Activated CD8-positive, alpha-beta T cell treated with anti-CD3 and anti-CD28 coated beads, Interleukin-2, amount 10 ng/mL, durations not matched to agents 7 days and 5 days (primary cell): ENCODE measurements at places on chromosomes 11 and 22. TPM values are rescaled to one million over a fixed set of nuclear protein-coding genes. Genes with fewer than 3 reads are reported as not detected.
A peak's percentile ranks its signal among the peaks of the same experiment; 100 is the strongest.

Gene LDLRAD3
- 0.21 TPM for total RNA-seq

Gene CARD18
- not detected for total RNA-seq

Gene MUC2
- total RNA-seq, result not detected

Gene OR8G5
- total RNA-seq, result not detected

Gene ADAMTS15
- 0.05 TPM for total RNA-seq

Gene DEFB131B
- total RNA-seq, result not detected

Gene DRD4
- 0.76 TPM for total RNA-seq

DNA sequence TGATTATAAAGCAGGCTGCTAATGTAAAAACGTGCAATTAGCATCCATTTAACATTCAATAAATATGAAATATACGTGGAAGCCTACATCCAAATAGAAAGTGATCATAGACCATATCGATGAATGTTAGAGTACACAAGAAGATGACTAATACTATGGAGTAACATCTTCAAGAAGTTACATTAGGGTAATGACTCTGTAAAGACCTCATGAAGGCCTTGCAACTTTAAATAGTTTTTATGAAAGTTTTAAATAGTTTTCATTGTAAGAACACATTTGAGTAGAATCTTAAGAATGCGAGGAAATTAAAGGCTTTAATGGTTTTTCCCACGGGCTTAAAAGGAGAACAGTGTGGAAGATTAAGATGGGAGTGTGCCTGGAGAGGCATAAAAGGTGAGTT lies 1.4 kb downstream of the TRIM34 start:
- H3K27ac ChIP-seq, result peak overlapping the region; percentile 92
- H3K4me3 ChIP-seq, result peak overlapping the region; percentile 86
- H3K36me3 ChIP-seq, result peaks cover 25% of the 10 kb centered on the region
- DNase-seq, result no peak

DNA sequence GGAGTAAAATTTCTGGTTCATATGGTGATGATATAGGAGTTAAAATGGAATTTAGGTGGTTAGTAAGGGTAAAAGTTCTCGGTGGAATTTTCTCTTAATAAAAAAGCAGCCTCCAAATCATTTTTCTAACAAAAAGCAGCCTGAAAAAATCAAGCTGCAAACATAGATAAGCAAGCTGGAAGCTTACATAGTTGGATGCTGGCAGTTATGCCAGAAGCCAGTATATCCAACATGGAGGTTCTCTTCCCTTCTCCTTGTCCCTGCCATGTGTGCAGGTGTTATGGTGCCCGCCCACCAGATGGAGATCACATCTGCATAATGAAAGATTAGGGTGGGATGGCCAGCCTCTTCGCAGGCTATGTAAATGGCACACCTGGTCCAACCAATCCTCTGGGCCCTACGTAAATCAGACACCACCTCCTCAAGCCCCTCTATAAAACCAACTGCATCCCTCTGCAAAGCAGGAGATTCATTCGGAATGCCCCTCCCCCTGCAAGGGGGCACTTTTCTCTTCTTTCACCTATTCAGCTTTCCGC lies 22.4 kb downstream of the PIWIL3 start:
- H3K27ac ChIP-seq, result no peak overlapping the region
- H3K4me1 ChIP-seq, result no peaks in the 10 kb centered on the region
- H3K36me3 ChIP-seq, result no peaks in the 10 kb centered on the region
- no peak for DNase-seq
- peaks cover 34% of the 10 kb centered on the region for H3K27me3 ChIP-seq
- H3K4me3 ChIP-seq, result no peak overlapping the region

GRCh38 chr22:20298803-20299745 lies 20.8 kb downstream of the DGCR6L start:
- no peak overlapping the region for H3K27ac ChIP-seq
- H3K4me3 ChIP-seq, result peak overlapping the region; percentile 75
- H3K4me1 ChIP-seq, result peaks cover 6% of the 10 kb centered on the region

DNA sequence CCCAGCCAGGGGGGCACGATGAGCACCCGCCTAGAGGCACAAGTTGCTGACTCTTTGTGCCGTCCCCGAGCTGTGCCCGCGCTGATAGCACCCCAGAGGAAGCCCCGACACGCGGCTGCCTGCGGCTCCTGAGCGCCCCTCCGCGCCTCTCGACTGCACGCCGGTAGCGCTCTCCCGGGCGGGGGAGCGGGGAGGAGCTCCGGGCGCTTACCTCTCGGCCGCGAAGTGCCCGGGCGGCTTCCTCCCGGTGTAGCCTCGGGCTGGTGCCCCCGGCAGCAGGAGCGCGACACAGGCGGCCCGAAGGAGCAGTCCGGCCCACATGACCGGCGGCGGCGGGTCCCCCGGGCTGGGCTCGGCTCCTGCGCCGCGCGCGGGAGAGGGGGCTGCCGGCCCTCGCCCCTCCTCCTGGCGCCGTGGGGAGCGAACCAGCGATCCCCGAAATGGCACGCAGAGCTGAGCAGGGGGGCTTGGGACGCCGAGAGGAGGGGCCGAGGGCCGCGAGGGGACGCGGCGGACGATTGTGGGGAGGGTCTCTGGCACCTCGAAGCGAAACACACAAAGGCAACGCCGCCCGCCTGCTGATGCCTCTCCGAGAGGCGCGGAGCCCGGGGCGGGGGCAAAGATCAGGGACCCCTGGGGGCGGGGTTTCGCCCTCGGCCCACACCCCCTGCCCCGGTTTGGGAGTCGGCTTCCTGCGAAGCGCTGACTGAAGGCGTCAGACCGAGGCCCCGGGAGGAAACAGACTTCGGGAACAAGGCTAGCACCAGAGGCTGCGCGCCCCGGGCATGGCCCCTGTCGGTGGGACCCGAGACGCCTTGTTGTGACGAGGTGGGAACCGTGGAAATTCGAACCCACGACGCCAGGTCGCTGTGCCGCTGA lies at the start of gene VWCE:
VWCE (minus strand) TSS at position 600 of the 879 bp plus-strand sequence; CDS start at position 321, 279 bp downstream.
- H3K27me3 ChIP-seq, result no peaks in the 10 kb centered on the region
- peak within 1 kb of the TSS; percentile 79 for H3K4me3 ChIP-seq
- H3K36me3 ChIP-seq, result peaks cover 25% of the 10 kb centered on the region
- H3K27ac ChIP-seq, result peak within 1 kb of the TSS; percentile 79

DNA sequence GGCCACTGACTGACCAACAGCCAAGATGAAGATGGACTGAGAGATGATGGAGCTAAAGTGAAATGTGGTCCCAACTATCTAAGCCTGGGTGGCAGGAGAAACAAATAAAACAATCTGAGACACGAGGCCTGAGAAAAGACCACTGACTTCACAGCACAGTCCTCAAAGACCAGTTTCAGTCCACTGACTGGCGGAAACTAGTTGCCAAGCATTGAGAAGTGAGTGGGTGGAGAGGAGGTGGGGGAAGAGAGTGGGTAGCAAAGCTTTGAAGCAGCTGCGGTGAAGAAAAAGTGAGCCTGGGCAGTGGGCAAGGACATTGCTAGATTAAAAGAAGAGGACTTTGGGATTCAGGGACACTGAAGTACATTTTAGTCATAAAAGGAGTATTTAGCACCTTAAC lies 1.9 kb downstream of the MS4A1 start:
- no peak for DNase-seq
- H3K36me3 ChIP-seq, result no peaks in the 10 kb centered on the region
- peaks cover 14% of the 10 kb centered on the region for H3K27me3 ChIP-seq

- peaks cover 9% of the 10 kb centered on the region for H3K27me3 ChIP-seq
- DNase-seq, result no peak
- H3K27ac ChIP-seq, result no peak overlapping the region
- H3K4me3 ChIP-seq, result no peak overlapping the region
- H3K4me1 ChIP-seq, result peaks cover 14% of the 10 kb centered on the region
Observed at GRCh38 chr11:45023065-45023365, 72.3 kb upstream of the TP53I11 start.

DNA sequence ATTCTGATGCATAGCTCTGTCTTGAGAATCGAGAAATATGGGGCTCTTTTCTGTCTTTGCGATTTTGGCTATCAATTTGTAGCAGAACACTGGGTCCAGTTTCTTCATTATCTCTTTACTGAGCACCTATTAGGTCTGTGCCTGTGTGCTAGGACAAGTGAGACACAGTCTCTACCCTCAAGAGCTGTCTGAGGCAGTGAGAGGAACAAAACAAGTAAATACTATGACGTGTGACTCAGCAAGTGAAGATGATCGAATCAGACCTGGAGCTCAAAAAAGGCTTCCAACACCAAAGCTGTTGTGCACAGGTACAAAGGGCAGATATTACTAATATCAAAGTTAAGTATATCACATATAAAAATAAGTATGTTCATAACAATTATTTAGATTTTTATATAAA lies 52.4 kb downstream of the LGR4 start:
- no peak for DNase-seq
- no peak overlapping the region for H3K27ac ChIP-seq

- peak overlapping the region; percentile 92 for H3K27ac ChIP-seq
- H3K4me3 ChIP-seq, result peak overlapping the region; percentile 72
- H3K27me3 ChIP-seq, result no peaks in the 10 kb centered on the region
- peak; percentile 65 for DNase-seq
- H3K4me1 ChIP-seq, result peaks cover 99% of the 10 kb centered on the region
Observed at GRCh38 chr11:128720522-128720985, 26.7 kb downstream of the FLI1 start.

DNA sequence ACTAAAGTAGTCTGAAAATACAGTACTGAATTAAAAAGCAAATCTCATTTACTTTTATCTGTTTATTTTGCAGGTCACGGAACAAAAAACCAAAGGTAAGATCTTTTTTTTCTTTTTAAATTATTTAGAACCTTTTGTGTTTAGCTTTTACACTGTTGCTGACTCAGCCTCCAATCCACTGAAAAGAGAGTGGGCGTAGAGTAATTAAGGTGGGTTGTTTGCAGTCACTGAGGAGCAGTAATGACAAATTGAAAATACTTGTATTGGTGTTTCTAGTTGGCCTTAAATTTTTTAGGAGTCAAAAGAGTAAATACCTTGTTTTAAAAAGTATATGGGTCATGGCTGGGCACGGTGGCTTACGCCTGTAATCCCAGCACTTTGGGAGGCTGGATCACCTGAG lies 73.4 kb downstream of the TNRC6B start:
- H3K4me1 ChIP-seq, result peaks cover 43% of the 10 kb centered on the region
- no peaks in the 10 kb centered on the region for H3K27me3 ChIP-seq
- peaks cover 38% of the 10 kb centered on the region for H3K36me3 ChIP-seq
- H3K27ac ChIP-seq, result no peak overlapping the region
- no peak for DNase-seq

- H3K4me1 ChIP-seq, result peaks cover 24% of the 10 kb centered on the region
- no peak for DNase-seq
- no peak overlapping the region for H3K4me3 ChIP-seq
- H3K36me3 ChIP-seq, result no peaks in the 10 kb centered on the region
- H3K27ac ChIP-seq, result no peak overlapping the region
Observed at GRCh38 chr11:62921573-62922188, 518 bp upstream of the CHRM1 start.

- DNase-seq, result no peak
- H3K27me3 ChIP-seq, result peaks cover 13% of the 10 kb centered on the region
- no peak overlapping the region for H3K4me3 ChIP-seq
- H3K4me1 ChIP-seq, result no peaks in the 10 kb centered on the region
- no peaks in the 10 kb centered on the region for H3K36me3 ChIP-seq
- no peak overlapping the region for H3K27ac ChIP-seq
Observed at GRCh38 chr11:117442869-117443239, 115.2 kb downstream of the CEP164 start.

- H3K4me3 ChIP-seq, result no peak overlapping the region
- H3K27me3 ChIP-seq, result no peaks in the 10 kb centered on the region
- H3K36me3 ChIP-seq, result no peaks in the 10 kb centered on the region
Observed at GRCh38 chr22:27988704-27989103, 69.6 kb upstream of the PITPNB start.

DNA sequence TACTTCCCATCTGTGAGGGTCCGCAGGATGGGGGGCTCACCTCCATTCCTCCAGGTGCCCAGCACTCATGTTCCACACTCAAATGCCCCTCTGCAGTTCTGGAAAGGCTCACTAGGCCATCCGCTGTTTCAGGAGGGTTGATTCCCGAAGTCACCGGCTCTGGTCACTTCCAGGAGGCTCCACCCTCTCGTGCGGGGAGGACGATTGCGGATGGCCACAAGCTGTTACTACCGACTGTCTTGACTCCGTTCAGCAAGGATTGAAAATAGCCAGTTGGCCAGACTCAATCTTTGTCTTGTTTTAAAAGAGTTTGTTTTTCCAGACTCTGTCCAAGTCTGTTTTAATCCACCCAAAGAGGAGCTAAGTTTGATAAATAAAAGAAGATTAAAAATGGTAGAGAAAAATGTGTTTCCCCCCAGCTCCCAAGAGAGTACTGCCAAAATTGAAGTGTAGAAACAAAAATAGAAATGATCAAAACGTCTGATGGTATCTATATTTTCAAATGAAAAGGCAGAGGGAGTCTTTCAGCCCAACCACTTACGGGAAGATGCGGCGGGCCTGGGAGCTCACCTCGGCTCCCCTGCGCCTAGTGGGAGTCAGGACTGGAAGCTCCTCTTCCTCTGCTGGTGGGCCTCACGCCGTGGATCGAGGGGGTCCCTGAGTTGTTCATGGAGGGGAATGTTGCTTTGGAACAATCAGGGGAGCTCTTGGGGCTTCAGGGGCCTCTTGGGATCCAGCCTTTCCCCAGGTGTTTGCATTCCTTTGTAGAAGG lies 1280.8 kb downstream of the BRD1 start:
- no peak overlapping the region for H3K4me3 ChIP-seq
- H3K4me1 ChIP-seq, result no peaks in the 10 kb centered on the region
- no peak overlapping the region for H3K27ac ChIP-seq
- H3K27me3 ChIP-seq, result no peaks in the 10 kb centered on the region
- no peaks in the 10 kb centered on the region for H3K36me3 ChIP-seq

DNA sequence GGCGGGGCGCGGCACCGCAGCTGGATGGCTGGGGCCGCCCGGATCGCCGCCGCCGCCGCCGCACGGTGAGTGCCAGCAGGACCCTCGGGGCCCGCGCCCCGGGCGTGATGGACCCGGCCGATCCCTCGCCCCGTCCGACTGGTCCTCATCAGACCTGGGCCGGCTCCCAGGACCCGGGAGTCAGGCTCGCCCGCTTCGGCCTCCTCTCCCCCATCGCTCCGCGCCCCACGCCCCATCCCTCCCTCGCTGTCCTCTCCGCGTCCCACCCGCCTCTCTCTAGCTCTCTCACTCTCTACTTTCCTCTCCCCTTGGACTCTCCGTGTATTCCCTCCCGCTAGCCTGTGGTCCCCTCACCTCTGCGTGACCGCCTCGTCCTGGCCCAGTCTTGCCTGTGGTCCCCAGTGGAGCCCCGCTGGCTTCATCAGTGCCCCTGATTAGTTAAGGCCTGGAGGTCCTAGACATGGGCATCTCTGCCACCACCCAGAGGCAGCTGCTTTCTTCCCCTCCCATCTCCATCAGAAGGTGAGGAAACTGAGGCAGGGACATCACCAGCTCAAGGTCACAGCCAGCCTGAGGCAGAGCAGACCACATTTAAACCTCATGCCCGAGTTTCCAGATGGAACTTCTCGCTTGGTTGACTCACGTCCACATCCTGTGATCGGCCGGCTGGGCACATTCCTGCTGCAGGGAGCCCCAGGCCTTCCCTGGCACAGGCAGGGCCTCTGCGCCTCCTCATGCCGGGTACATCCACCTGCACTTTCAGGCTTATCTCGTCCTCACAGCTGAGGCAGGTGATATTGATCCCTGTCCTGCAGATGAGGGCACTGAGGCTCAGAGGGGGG lies 429 bp downstream of the SLC39A13 start:
- H3K4me1 ChIP-seq, result peaks cover 20% of the 10 kb centered on the region
- DNase-seq, result no peak
- H3K27me3 ChIP-seq, result no peaks in the 10 kb centered on the region

GRCh38 chr11:61609000-61609979 lies 28.4 kb upstream of the SYT7 start:
- H3K36me3 ChIP-seq, result no peaks in the 10 kb centered on the region
- peaks cover 2% of the 10 kb centered on the region for H3K27me3 ChIP-seq
- H3K4me1 ChIP-seq, result no peaks in the 10 kb centered on the region
- DNase-seq, result no peak
